GM04504 (cell line): ENCODE measurements at places on chromosomes 1 and 21.
A peak's percentile ranks its signal among the peaks of the same experiment; 100 is the strongest.

DNA sequence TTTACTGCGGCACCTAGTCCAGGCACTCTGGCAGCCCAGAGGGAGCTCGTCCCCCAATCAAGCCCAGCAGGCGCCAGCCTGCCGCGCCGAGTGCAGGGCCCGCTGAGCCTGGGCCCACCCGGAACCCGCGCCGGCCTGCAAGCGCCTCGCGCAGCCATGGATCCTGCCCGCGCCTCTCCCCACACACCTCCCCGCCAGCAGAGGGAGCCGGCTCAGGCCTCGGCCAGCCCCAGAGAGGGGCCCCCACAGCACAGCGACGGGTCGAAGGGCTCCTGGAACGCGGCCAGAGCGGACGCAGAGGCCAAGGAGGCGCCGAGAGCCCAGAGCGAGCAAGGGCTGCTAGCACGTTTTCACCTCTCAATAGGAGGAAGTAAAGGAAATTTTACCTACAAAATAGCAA, 767.0 kb downstream of the MRPL39 start:
- DNase-seq, result no peak

DNA sequence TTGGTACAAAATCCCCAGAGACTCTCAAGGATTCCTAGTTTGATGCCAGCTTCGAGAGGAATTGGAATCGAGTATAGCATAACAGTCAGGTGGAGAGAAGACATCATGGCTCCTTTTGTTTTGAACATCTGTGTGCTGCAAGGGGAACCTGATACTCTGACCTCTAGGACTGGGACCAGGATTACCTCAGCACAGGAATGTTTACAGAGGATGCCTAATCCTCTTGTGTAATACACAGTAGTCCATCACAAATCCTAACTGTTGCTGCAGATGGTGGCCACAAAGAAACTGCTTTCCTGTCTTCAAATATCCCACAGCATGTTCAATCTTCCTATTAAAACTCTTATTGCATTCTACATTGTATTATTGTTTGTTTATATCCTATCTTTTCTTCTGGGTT, 111.8 kb upstream of the PRMT6 start:
- DNase-seq, result no peak

GRCh38 chr21:39523399-39523798, 71.6 kb downstream of the SH3BGR start:
- no peak for DNase-seq

- DNase-seq, result no peak
Observed at GRCh38 chr1:113846391-113847035, 25.0 kb downstream of the PTPN22 start.

- DNase-seq, result no peak
Observed at GRCh38 chr1:21344750-21345443, 54.6 kb upstream of the ECE1 start.

GRCh38 chr21:37193006-37193405, 74.1 kb downstream of the VPS26C start:
- DNase-seq, result no peak

DNA sequence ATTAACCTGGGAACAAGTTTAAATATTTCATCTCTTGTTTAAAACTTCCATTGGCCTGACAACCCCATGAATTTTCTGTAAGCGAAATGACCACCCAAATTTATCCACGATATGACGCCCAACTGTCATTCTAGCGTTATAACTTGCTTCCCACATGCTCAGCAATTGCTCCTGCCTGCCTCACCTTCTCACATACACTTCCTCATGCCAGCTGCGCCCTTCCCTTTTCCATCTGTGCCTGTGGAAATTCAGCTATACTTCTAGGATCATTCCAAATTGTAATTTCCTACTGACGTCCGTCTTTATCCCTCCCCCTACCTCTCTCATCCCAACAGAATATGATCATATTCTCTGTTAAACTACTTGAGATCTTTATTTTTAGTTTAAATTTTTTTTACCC, 248.0 kb downstream of the RGS7 start:
- no peak for DNase-seq

GRCh38 chr1:109248797-109249629, at the start of gene CELSR2:
TSS of gene CELSR2 (plus strand) at chr1:109249539. CDS start at chr1:109250080, 541 bp downstream.
- DNase-seq, result no peak

DNA sequence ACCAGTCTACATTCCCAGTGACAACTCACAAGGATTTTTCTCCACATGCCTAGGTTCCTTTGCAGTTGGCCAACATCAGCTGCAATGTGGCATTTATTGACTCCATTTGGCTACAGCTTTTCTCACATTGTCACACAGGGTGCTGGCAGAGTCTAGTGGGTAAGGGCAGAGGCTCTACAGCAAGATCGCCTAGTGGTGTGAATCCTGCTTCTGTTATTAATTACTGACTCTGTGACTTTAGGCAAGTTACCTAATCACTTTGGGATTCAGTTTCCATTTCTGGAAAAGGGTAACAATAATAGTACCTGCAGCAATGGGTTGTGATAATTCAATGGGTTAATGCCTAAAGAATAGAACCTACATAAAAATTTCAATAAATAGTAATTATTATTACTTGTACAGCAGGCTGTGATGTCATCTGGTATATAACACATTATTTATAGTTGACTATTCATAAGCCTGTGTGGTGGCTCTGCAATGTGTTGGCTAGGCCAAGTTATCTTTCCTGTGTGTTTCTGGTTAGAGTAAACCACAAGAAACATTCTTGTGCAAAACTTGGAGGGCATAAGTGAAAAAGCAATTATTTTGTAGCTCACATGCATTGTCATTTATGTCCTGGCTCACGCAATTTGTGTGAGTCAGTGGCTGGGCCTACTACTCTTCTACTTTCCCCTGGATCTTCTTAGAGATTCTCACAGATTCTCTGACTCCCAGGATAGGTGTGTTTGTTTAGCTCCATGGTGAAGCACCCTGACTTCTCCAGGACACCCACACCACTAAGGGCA, 59.5 kb downstream of the PTGS2 start:
- DNase-seq, result peak; percentile 87

- DNase-seq, result no peak
Observed at GRCh38 chr1:5312862-5313261, 658.5 kb downstream of the AJAP1 start.

GRCh38 chr1:182259968-182260367, 131.6 kb downstream of the GLUL start:
- DNase-seq, result no peak

DNA sequence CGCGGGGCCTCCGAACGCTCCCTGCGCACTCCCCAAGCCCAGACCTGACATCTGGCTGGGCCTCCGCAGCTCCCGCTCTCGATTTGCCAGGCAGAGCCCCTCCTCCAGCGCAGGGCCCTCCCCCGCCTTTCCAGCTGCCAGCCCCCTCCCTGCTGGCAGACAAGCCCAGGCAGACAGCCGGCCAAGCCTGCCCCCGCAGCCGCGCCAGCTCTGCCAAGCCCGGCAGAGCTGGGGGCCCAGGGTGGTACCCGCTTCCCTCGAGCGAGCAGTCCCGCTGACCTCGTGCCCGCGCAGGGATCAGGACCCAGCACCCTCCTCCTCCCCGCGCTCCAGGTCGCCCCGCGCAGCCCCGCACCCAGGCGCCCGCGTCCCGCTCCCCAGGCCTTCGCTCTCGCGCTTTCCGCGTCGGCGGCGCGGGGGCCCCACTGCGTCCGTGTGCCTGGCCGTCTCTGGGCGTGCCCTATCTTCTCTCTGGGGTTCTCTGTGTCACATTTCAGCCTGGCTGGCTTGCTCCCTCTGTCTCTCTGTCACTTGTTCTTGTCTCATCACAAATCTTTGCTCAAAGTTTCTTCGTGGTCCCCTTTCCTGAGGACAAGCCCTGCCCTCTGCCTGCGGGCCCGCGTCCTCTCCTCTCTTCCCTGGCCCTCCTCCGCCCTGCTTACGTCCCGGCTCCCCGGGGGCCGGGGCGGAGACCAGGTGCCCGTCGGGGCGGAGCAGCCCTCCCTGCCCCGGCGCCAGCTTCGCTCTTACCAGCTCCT, 580 bp downstream of the INKA2 start:
- peak; percentile 32 for DNase-seq

GRCh38 chr1:224447251-224447650, 12.7 kb upstream of the WDR26 start:
- DNase-seq, result peak; percentile 56

GRCh38 chr1:108117237-108117636, 82.9 kb downstream of the SLC25A24 start:
- DNase-seq, result no peak

DNA sequence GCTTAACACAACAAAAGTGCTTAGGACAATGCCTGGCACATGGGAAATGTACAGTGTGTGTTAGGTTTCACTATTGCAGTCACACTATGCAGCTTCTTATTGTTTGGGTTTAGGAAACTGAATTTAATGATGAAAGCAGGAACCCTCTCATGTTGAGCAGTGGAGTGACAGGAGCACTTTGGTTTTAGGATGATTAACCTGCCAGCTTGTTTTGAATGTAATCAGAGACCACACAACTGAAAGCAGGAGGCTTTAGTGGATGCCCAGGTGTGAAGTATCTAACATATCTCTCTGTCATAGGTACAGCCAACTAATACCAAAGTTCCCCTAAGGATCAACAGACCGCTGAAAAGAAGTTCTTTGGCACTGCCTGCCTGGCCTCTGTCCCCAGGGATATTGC, 406.9 kb upstream of the USP24 start:
- DNase-seq, result no peak

- DNase-seq, result no peak
Observed at GRCh38 chr1:167479331-167479979, 38.9 kb downstream of the CD247 start.

DNA sequence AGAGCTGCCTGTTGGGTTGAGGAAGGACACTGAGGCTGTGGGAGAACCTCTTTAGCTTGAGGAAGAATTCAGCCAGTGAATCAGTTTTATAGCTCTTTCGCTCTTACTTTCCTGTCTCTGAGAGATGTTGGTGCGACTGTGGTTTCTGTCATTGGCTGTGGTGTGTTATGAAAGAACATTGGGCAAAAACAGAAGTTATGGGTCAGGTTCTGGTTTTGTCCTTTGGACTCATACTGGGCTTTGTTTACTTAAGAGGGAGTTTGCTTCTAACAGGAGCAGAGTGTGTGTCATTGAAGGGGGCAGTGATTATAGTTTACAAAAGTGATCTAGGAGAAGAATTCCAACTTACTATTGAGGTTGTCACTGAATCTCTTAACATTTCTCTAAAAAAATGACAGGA, 97.0 kb downstream of the TLR5 start:
- no peak for DNase-seq
